ENCODE measurements at places on chromosomes 2 and 18.
A peak's percentile ranks its signal among the peaks of the same experiment; 100 is the strongest.

DNA sequence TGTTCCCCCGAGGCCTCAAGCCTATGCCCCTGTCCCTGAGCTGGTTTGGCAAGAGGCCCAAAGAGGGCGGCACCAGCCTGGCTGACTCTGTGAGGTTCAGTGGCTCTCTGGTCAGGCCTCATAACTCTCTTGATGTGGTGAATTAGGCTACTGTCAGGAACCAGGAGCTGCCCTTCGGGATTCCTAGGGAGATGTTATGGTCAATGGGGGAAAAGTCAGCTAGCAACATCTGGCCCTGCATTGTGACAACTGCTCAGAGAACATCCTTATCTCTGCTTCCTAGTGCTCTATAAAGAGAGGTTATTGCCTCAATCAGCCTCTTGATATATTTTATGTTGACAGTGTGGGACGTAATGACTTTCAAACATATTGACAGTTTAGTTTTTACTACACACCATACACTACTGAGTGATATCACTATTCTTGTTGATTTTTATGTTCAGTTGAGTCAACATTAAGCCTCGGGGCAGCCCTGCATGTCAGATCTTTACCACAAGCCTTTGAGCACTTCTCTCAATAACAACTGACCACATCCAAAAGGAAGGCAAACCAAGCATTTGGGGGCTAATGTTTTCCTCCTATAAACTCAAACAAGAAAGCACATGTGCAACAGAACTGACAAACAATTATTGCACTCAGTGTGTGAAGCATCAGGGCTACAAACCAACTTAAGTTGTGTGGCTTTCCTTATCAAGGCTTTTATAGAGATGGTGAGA lies 448.3 kb upstream of the SLC14A2 start:
- DNase-seq: no peak

DNA sequence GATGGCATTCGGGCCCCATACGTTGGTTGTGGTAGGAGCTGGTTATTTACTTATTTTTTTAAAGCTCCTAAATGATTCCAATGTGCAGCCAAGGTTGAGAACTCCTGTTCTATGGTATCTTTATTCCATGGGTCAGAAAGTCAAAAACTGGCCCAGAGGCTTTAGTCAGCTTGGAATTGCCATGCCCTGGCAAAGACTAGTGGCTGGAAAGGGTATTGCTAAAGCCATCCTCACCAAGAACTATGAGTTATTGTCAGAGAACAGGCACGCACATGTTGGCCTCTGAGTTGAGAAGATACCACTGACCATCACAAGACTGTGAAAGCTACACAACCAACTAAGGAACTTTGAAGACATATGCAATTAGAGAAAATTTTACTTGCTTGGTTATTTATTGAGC lies 47.9 kb upstream of the ACMSD start:
- peak; percentile 16 for DNase-seq

GRCh38 chr18:64082054-64082453 lies 66.8 kb downstream of the LINC00305 start:
- no peak for DNase-seq

GRCh38 chr2:120984046-120984445 lies 248.4 kb downstream of the GLI2 start:
- peak; percentile 40 for DNase-seq

DNA sequence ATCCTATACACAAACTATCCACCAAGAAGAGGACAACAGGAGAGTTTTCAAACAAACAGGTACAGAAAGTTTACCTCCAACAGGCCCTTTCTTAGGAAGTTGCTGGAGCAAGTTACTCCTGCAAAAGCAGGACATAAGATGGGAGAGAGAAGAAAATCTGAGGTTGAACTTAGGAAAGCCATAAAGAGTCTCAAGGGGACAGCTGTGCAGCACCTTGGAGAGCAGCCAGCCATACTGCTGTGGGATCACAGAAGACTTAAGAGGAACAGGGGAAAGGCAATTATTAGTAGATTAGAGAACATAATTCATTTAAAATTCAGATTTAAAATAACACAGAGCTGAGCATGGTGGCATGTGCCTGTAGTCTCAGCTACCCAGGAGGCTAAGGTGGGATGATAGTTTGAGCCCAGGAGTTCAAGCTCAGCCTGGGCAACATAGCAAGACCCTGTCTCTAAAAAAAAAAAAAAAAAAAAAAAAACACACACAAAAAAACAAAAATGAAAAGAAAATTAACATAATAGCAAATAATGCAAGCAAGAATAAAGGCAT lies 148.1 kb upstream of the SIX3 start:
- DNase-seq: peak; percentile 37

- no peak for DNase-seq
Observed at GRCh38 chr18:905948-906415, 1.3 kb downstream of the ADCYAP1 start.

- peak; percentile 65 for DNase-seq
Observed at GRCh38 chr2:233832869-233833311, 21.4 kb downstream of the HJURP start.

DNA sequence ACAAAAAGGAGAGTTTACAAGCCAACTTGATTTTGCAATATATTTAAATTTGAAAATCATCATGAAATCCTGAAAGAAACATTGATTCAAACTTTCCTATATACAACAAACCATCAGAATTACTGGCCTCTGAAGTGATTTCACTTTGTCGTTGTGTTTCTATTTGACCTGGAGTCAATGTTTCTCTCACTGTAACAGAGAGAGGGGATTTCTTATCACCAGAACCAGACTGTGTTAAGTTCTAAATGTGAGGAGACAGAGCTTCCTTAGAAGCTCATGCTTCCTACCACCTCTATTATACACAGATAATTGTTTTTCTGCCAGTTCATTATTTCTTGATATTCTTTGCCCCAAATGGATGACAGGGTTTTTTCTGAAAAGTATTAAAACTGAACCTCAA lies 245.0 kb upstream of the RND3 start:
- no peak for DNase-seq

DNA sequence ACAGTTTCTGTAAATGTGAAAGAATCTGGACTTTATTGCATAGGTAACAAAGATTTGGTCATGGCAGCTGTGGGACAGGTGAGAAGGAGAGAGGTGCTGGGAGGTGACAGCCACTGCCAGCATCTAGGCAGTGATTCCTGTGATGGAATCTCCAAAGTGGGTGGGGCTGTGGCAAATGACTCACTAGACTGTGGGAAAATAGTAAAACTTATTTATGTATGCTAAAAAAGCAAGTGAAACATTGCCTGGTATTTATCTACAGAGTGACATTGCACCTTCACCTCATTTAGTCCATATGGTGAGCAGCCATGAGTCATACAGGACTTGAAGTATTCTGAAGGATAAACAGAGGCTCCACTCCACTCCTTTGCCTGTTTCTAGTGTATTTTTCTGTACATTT lies 145.3 kb upstream of the MEX3C start:
- no peak for DNase-seq

GRCh38 chr18:4586731-4587130 lies 131.6 kb upstream of the DLGAP1 start:
- no peak for DNase-seq

- DNase-seq: no peak
Observed at GRCh38 chr2:101956465-101957438, 35.0 kb upstream of the IL1R2 start.

- DNase-seq: no peak
Observed at GRCh38 chr2:163601377-163601776, 134.4 kb downstream of the FIGN start.

- no peak for DNase-seq
Observed at GRCh38 chr2:100992262-100992661, 9.8 kb upstream of the RPL31 start.

GRCh38 chr18:5198311-5198710 lies 1.3 kb upstream of the AKAIN1 start:
- no peak for DNase-seq

DNA sequence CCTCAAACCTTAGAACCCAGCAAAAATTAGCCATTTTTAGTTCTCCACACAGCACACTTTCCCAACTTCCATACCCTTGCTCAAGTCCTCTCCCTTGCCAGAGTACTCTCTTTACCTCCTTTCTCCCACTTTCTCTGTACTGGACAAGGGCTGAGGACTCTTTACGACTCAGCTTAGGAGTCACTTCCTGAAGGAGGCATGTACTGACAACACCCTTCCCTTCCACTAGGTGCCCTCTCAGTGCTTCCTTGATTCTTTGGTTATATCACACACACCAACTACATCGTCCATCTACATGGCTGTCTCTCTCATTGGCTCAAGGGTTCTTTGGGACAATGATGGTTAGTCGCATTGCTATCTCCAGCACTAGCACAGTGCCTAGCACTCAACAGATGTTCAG lies 5.2 kb upstream of the C18orf63 start:
- DNase-seq: peak; percentile 55

DNA sequence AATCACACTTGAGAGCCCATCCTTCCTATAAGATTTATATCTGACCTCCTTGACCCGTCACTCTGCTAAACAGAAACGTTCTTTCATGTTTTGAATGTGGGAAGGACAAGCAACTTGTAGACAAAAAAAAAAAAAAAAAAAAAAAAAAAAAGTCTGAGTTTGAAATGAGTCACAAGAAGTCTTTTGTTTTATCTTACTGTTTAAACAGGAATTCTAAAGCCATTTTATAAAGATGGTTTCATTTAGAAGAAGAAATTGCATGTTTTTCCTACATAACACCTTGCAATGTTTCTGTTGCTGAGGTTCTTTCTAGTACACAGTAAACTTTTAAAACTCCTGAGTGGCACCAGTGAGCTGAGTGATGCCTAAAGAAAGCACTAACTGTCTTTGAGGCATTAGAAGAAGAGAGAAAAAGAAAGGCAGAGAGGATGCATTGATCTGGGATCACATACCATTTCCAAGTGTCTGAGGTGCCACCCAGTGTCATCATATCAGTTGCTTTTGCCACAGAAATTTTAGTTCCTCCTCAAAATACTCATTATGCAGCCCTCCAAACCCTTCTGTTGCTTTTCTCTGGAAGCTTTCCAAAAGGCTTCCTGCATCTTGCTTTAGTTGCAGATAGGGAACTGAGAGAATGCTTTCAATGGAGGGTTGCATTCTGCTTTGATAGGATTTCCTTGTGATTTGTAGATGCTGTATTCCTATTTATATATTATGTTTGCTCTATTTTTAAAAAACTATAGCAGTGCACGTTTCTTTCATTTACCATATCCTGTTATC lies 69.1 kb downstream of the ACVR2A start:
- DNase-seq: no peak

All from NAMALWA (cell line).